Left cardiac atrium (tissue), 4 donors: ENCODE measurements at places on chromosomes 1 and 21.

DNA sequence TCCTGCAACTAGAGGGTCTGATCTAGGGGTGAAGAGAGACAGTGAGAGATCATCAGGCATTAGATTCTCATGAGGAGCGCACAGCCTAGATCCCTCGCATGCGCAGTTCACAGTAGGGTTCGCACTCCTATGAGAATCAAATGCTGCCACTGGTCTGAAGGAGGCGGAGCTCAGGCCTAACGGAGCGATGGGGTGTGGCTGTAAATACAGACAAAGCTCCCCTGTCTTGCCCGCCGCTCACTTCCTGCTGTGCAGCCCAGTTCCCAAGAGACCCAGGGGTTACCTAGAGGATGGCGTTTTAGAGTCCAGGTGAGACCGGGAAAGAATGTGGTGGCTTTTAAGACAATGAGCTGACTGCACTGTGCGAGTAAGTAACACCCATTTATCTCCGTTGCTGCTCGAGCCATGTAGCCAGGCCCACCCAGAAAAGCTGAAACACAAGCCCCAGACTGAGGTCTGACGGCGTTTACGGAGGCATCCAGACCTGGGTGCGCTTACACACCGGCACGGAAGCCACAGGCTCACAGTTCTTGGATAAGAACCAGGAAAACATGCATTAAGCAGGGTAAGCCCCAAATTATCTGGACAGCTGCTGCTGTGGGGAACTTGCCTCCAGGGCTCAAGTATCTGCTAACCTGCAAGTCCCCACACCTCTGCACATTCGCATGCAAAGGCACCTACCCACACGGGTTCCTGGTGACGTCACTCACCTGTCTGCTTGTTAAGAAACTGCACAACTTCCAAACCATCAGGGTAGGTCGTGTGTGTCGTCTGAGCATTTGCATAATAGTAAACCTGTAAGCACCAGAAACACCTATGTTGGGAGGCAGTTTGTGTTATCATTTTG is 12.5 kb downstream of the TCP10L start:
- no peak for DNase-seq

GRCh38 chr1:109298666-109299557 is 7.9 kb downstream of the MYBPHL start:
- DNase-seq, result peak; percentile 75

DNA sequence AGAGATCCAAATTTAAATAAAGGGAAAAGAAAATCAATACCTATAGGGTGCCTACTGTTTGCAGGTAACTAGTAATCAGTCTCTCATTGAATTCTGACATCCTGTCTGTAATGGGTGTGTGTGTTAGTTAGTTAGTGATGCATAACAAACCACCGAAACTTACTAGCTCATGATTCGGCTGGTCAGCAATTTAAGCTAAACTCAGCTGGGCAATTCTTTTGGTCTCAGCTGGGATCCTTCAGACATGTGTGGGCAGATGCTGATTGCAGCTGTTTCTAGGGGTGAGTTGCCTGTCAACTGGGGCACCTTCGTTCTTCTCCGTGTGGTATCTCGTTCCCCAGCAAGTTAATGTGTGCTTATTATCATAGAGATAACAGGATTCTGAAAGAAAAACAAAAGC is 40.2 kb upstream of the ZNF124 start:
- DNase-seq, result no peak

GRCh38 chr1:226405411-226405988 is 2.4 kb downstream of the PARP1 start:
- no peak for DNase-seq

DNA sequence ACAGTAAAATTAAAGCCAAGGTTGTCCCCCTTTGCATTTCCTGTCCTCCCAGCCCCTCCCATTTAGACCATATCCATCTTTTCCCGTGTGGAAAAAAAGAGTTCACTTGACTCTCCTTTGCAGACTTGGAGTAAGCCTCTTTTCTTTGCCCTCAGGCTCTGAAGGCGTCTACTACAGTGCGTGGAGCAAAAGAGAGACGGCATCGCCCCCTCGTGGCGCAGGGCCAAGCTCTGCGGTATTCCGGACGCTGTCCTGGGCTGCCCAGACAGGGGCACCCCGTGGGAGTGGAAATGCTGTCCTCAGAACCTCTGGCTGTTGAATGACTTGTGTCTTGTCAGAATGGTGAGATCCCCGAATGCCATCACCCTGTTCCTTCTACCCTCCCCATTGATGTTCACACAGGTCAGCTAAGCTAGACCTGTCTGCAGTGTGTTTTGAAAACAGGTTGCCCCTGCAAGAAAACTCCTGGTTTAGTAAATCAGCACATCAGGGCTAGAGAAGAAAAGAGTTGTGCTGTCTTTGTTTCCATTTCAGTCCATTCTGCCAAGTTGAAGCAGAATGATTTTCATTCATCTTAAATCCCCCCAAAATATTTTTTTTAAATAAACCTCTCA is 12.3 kb upstream of the GJA8 start:
- peak; percentile 77 for DNase-seq

GRCh38 chr1:43402089-43402865 is 12.6 kb downstream of the SZT2 start:
- DNase-seq, result no peak

DNA sequence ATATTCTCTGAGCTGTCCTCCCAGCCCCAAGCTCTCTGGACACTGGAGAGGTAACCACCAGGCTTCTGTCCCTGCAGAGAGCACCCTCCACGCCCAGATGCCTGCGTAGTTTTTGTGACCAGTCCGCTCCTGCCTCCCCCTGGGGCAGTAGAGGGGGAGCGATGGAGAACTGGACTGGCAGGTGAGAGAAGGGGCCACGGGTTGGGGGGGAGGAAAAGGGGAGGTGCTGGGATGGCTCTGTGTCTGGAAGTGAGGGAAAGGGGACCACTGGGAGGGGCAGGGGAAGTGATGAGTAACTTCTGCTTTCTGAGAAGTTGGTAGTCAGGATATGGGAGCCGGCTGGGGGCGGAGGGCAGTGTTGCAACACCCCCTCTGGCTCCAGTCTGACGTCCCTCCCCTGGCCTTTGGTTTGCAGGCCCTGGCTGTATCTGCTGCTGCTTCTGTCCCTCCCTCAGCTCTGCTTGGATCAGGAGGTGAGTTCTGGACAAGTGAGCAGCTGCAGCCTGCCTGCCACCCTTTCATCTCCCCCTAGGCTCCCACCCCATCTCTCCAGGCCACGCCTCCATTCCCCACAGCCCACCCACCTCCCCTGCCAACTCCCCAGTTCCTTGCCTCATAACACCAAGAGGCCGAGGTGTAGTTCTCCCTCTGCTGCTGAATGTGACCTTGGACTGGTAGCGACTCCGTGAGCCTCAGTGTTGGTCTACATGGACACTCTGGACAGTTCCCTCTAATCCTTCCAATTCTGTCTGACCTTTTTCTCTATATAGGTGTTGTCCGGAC is 3.1 kb downstream of the ADAMTSL4 start:
- peak; percentile 92 for DNase-seq

- no peak for DNase-seq
These were observed 127.5 kb upstream of the ADAMTS5 start for GRCh38 chr21:27094184-27094948.

DNA sequence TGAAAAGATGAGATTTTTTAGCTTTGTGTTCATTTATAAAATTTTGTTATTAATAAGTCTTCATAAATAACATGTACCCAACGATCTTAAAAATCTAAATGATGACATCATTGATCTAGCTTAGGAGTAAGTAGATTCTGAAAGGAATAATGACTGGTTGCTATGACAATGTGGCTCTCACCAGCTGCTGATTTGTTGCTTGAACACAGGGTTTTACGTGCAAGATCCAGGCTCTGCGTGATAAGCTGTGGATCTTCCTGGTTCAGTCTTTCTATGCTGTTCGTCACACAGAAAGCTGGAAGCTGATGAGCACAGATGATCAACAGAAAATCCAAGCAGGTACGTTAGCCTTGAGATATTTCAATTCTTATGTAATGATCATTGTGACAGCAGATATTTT is 49.1 kb upstream of the C1orf146 start:
- no peak for DNase-seq

- no peak for DNase-seq
These were observed 50.2 kb upstream of the CSF3R start for GRCh38 chr1:36532810-36533401.

DNA sequence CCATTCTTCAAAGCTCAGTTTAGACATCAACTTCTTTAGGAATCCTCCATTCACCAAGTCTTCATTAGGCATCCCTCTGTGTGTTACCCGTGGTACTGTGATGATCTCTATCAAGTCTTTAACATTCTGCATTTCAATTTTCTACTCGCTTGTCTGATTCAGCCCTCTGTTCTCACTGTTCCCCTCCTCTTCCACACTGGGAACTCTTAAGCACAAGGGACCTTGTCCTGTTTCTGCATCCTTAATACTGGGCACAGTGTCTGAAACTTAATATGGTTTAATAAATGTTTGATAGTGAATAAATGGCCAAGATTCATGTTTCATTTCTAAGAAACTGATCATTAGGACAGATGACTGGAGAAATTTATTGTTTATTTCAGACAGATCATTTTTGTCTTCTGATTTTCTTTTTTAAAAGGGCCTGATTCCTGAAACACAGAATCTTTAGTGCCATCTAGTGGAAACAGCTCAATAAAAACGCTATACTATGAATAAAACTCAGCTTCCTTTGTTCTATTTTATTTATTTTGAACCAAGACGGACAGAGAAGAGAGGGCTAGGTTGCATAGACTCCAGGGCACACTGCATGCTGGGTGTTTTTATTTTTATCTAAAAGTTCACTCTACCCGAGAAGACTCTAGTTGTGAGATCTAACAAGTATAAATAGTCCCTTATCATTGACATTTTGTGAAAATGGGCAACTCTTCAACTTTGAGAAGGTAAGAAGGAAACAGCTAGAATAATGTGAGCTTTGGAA is 7.0 kb upstream of the TRIM45 start:
- DNase-seq, result no peak

GRCh38 chr1:31346785-31347184 is 26.1 kb downstream of the FABP3 start:
- no peak for DNase-seq

DNA sequence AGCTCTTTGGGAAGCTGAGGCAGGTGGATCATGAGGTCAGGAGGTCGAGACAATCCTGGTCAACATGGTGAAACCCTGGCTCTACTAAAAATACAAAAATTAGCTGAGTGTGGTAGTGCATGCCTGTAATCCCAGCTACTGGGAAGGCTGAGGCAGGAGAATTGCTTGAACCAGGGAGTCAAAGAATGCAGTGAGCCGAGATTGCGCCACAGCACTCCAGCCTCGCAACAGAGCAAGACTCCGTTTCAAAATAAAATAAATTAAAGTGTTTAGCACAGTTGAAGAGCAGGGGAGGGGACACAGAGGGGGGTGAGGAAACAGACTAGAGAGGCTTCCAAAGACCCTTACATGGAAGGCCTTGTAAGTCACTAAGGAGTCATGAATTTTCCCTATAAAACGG is 131.2 kb upstream of the SPATA6 start:
- no peak for DNase-seq
